Stomach (tissue), 19 donors: ENCODE measurements at places on chromosomes 2 and 18. TPM values are rescaled to one million over a fixed set of nuclear protein-coding genes. Genes with fewer than 3 reads are reported as not detected.
A peak's percentile ranks its signal among the peaks of the same experiment; 100 is the strongest.

DNA sequence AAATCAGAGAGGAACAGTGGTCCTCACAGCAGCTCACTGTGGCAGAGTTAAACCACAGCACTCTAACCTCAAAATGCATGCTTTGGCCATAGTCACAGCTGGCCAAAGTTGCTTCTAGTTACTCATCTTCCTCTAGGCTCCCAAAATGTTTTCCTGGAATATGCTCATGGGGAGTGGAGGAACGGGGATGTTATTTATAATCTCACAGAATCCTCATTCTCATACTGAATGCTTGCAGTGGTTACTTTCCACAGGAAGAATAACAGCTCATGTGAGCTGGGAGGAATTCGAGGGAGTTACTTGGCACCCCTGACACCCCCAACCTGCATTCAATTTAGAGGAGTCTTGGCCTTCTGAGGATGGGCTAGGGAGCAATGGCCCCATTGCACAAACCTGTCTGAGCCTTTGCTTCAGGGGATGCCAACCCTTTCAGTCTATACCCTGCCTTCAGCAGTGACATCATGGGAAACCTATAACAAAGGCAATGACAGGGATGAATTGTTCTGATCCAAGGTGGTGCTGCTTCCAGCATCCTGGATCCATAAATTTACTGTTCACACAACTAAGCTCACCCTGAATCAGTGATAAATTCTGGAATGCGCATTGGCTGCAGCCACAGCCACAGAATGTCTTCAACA is 22.4 kb upstream of the CCBE1 start:
- no peak for DNase-seq

NT5C1B gene
- total RNA-seq = not detected

GRCh38 chr2:160214461-160215445 is 14.7 kb upstream of the ITGB6 start:
- DNase-seq = no peak

SLC19A3 gene
- total RNA-seq = 4.5 TPM

- no peak for DNase-seq
Observed at GRCh38 chr18:54147439-54147838, 77.0 kb downstream of the MBD2 start.

SLC39A6 gene
- 17.7 TPM for total RNA-seq

DNA sequence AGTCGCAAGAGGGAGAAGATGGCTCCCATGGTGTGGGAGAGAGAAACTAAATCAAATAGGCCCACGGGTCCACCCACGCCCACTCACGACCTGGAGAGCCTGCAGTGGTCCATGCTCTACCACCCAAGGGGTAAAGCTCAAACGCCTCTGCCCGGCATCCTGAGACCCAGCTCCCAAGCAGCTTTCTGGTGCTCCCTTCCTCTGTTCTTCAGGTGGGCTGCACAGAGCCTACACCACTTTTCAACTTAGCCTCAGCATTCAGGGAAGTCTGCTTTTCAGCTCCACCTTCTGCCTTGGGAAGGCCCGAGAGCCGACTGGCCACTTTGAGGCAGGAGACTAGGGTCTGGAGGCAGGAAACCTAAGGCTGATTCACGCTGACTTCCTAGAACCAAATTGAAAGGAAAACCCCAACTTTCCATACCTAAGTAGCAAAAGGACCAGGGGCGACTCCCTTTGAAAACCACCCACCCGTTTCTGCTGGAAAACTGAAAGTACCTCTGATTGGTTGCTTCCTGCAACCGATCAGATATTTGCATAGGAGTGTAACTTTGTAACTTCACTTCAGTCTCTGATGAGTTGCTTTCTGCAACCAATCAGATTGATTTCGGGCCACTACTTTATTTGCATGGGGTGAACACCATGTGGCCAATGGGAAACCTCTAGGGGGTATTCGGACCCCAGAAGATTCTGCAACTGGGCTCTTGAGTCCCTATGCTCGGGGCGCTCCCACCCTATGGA is 26.8 kb upstream of the SPATA3 start:
- no peak for DNase-seq

HOXD8 gene
- not detected for total RNA-seq

- no peak for DNase-seq
Observed at GRCh38 chr2:10514273-10514672, 66.1 kb upstream of the ODC1 start.

DNA sequence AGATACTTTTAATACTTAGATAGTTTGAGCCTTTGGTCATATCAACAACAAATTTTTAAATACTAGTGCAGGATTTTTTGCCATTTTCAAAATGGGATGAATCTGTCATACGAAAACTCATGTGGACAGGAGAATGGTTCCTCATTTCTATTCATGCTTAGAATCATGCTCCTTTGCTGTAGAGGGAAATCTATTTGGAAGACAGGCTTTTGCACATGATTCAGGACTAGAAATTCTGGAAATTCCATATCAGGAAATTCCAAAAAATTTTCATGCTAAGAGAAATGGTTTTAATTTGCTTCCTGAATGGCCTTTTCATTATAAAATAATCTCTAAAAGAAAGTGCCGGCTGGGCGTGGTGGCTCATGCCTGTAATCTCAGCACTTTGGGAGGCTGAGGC is 39.3 kb downstream of the MOGAT1 start:
- DNase-seq = no peak

IL1F10 gene
- total RNA-seq = not detected

DNA sequence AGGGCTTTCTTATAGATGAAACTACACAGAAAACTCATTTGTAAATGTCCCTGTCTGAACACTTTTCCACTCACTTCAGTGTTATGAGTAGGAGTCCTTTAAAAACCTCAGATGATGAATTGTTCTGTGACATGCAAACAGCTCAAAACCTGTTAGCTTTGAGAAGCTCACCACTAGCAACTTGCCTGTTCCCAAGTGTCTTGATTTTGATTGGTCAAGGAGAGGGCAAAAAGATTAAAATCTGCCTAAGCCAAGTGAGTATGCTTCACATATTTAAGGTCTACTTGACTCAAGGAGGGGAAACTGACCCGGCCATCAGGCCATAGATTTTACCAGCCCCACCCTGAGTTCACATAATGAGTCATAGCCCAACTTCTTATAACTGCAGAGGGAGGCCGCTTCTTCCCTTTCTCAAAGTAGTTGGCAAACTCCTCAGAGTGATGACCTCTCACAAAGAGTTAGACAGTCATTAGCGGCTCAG is 45.2 kb upstream of the MEIS1 start:
- peak; percentile 28 for DNase-seq

NYAP2 gene
- not detected for total RNA-seq

- no peak for DNase-seq
Observed at GRCh38 chr2:165815299-165816141, 21.5 kb upstream of the GALNT3 start.

- DNase-seq = no peak
Observed at GRCh38 chr2:155377266-155377680, 678.8 kb downstream of the KCNJ3 start.

DNA sequence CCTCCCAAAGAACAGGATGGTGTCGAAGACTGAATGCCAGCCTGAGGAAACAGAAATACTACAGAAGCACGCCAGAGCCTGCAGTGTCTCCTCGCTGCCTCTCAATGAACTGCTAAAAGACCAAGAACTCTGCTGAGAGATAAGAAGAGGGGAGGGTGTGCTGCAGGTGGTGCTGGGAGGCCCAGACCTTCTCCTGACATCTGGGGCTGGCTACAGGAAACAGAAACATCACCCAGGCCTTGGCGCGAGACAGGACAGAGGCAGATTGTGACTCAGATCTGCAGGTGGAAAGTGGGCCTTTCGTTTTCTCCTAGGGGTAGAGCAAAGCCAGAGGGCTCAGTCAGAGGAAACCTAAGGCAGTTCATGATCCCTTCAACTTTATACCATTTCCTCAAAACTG is 250.3 kb upstream of the TCF4 start:
- DNase-seq = no peak

GRCh38 chr2:113208396-113208795 is 34.6 kb downstream of the PSD4 start:
- no peak for DNase-seq

PRKCE gene
- 10.1 TPM for total RNA-seq

DNA sequence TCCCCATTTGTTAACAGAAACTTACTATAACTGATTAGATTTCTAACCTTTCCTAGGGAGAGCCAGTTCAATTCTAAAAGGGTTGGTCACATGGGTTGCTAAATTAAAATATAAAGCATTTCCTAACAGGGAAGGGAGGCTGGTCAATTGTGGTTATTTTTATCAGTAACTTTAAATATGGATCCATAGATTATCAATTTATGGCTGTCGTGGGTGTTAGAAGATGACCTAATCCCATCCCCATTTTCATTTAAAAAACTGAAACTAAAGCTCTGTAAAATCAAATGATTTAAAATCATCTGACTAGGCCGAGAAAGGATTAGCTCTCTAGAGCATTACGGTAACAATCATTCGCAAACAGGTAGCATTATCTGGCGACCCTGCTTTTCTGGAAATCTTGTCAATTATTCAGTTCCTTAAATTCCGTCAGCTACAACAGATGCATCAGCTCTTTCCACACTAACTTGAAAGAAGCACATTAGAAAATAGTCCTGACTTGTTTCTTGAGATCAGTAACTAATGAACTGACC is 953 bp upstream of the HNRNPA3 start:
- no peak for DNase-seq

- no peak for DNase-seq
Observed at GRCh38 chr18:26133652-26134051, at the start of gene PSMA8. TSS of gene PSMA8 (plus strand) at chr18:26133869. CDS start at chr18:26133966, 97 bp downstream.

DNA sequence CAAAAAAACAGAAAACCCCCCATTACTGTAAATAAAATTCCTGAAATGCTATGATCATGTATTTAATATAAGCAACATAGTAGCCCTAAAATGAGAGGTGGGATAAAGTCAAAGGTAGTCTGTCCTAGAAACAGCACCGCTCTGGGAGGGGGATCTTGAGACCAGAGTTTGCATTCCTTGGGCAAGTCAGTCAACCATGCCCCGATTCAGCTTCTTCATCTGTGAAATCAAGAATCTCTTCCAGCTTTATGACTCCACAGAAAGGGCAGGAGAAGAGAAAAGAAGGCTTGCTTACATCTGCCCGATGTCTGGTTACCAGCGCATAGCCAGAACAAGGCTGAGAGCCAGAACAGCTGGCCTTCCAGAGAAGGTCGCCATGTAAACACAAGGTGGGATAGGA is 2.1 kb upstream of the FBLN7 start:
- no peak for DNase-seq

WDR54 gene
- total RNA-seq = 9.8 TPM
